Effector memory CD4-positive, alpha-beta T cell (primary cell): ENCODE measurements at places on chromosomes 12 and 14.

- DNase-seq = no peak
- no peak overlapping the region for H3K4me3 ChIP-seq
- H3K27ac ChIP-seq = no peak overlapping the region
- H3K4me1 ChIP-seq = no peaks in the 10 kb centered on the region
- H3K36me3 ChIP-seq = no peaks in the 10 kb centered on the region
Observed at GRCh38 chr12:115666168-115666567, 611.3 kb downstream of the MED13L start.

- H3K36me3 ChIP-seq = no peaks in the 10 kb centered on the region
- peaks cover 15% of the 10 kb centered on the region for H3K4me1 ChIP-seq
- peak overlapping the region; percentile 73 for H3K27ac ChIP-seq
- H3K4me3 ChIP-seq = no peak overlapping the region
Observed at GRCh38 chr12:106226884-106227640, 20.8 kb downstream of the CKAP4 start.

DNA sequence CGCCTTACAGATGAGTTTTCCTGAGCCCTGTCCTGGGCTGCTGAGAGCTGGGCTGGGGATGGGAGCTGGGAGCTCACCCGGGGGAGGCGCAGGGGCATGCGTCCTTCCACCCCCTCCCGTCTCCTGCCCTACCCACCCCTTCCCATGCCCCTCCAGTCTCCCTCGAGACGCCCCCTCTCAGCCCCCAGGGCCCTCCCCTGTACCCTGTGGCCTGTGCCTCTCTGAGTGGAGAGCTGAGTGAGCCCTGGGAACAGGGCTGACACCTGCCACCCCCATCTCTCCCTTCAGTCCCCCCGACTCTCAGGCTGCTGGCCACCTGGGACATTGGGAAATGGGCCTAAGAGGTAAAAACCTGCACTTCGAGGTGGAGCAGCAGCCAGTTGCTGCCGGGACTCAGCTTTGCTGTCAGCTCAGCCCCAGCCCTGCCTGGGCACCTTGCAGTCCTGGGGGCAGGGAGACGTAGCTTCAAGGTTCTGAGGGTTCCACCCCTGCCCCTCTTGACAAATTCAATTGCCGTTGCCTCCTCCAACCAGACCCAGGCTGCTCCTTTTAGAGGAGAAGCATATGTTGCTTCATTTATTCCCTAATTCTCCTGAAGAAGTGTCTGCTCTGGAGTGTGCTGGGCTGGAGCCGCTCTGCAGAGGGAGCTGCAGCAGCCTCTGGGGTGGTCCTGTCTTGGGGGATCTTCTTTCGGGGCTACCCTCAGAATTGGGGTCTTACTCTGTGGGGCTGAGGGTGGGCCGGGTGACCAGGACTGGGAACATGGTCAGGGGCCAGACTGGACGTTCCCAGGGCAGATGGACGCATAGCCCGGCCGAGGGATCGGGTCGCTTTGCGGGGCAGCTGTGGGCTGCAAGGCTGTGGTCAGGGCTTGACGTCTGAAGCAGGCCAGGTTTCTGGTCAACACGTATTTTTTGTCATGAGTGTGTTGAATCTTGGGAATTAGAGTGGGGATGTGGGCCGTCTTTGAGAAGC is 141.4 kb downstream of the ADGRD1 start:
- no peaks in the 10 kb centered on the region for H3K27me3 ChIP-seq
- peaks cover 5% of the 10 kb centered on the region for H3K4me1 ChIP-seq
- no peak overlapping the region for H3K4me3 ChIP-seq
- no peaks in the 10 kb centered on the region for H3K36me3 ChIP-seq
- no peak overlapping the region for H3K27ac ChIP-seq
- DNase-seq = no peak

- no peak overlapping the region for H3K4me3 ChIP-seq
- H3K27me3 ChIP-seq = no peaks in the 10 kb centered on the region
- no peaks in the 10 kb centered on the region for H3K4me1 ChIP-seq
- no peak for DNase-seq
Observed at GRCh38 chr12:8226355-8226754, 1.1 kb downstream of the FAM90A1 start.

DNA sequence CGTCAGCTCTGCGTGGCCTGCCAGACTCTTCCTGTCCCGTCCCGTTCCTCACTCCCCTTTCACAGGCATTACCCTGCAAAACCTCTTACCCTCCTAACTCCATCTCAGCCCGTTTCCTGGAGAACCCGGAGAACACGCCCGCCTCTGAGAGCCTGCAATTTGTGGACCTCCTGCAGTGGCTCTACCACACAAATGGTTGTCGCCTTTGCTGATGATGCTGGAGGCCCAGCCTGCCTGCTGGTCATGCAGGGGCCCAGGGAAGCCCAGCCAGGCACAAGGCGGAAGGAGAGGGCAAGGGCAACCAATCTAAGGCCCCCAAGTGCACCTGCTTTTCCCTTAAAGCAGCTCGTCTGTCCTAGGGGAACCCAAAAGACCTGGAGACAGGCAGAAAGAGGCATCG is 22.5 kb downstream of the RFLNA start:
- H3K36me3 ChIP-seq = no peaks in the 10 kb centered on the region
- no peak overlapping the region for H3K27ac ChIP-seq
- no peak for DNase-seq
- no peaks in the 10 kb centered on the region for H3K4me1 ChIP-seq
- H3K4me3 ChIP-seq = no peak overlapping the region

- H3K36me3 ChIP-seq = no peaks in the 10 kb centered on the region
- H3K4me3 ChIP-seq = no peak overlapping the region
- no peak overlapping the region for H3K27ac ChIP-seq
Observed at GRCh38 chr14:81323093-81323492, 77.0 kb downstream of the STON2 start.

GRCh38 chr12:4806439-4807115 is 86.4 kb downstream of the GALNT8 start:
- peaks cover 30% of the 10 kb centered on the region for H3K4me1 ChIP-seq
- no peaks in the 10 kb centered on the region for H3K27me3 ChIP-seq
- no peak overlapping the region for H3K4me3 ChIP-seq
- H3K27ac ChIP-seq = no peak overlapping the region

- no peaks in the 10 kb centered on the region for H3K4me1 ChIP-seq
- H3K36me3 ChIP-seq = no peaks in the 10 kb centered on the region
- H3K27ac ChIP-seq = no peak overlapping the region
- DNase-seq = no peak
Observed at GRCh38 chr14:92383805-92384204, 60.8 kb downstream of the SLC24A4 start.

DNA sequence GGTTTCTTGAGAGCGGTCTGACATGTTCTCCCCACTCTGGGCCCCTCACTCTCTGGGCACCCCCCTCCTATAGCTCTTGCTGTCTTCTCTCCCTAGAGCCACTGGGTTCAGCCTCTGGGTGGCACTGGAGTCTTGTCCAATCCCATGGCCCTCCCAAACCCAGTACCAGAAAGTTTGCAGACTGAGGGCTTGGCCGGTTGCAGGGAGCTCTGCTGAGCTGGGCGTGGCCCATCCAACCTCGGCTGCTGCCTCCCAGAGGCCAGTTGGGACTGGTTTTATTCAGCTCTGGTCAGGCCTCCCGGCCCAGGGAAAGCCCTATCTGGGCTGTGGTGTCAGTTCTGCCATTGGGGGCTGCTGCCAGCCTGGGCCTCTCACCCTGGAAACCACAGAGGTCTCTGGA is 37.9 kb downstream of the ISCA2 start:
- DNase-seq = no peak
- no peaks in the 10 kb centered on the region for H3K4me1 ChIP-seq
- no peaks in the 10 kb centered on the region for H3K27me3 ChIP-seq
- no peak overlapping the region for H3K27ac ChIP-seq

GRCh38 chr12:102685172-102685571 is 204.8 kb upstream of the IGF1 start:
- H3K27ac ChIP-seq = no peak overlapping the region
- no peaks in the 10 kb centered on the region for H3K36me3 ChIP-seq
- DNase-seq = no peak
- H3K4me1 ChIP-seq = no peaks in the 10 kb centered on the region
- no peak overlapping the region for H3K4me3 ChIP-seq

DNA sequence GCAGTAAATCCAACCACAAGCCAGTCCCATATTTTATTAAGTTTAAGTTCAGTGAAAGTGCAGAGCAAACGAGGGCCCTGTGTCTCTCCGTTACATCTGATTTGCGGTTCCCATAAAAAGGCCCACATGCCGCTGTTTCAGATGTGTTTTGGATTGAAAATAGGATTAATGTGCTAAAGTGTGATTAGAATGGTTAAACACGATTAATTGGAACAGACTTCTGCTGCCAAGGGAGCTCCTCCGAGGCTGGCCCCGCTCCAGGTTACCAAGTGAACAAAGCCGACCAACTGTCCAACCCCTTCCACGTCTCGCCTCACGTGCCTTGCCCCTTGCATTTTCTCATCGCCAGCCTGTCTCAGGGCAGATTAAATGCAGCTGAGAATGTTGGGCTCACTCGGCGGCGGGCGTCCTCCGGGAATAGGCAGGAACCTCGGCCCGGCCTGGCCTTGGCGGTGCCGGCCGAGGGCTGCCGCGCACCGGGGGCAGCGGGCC is 166.5 kb upstream of the GSC start:
- H3K27me3 ChIP-seq = no peaks in the 10 kb centered on the region
- H3K4me1 ChIP-seq = no peaks in the 10 kb centered on the region
- H3K4me3 ChIP-seq = no peak overlapping the region
- DNase-seq = no peak
- H3K36me3 ChIP-seq = no peaks in the 10 kb centered on the region

GRCh38 chr14:101115652-101116051 is 212.1 kb upstream of the RTL1 start:
- H3K27ac ChIP-seq = no peak overlapping the region
- no peak overlapping the region for H3K4me3 ChIP-seq
- no peak for DNase-seq
- H3K4me1 ChIP-seq = peaks cover 2% of the 10 kb centered on the region
- no peaks in the 10 kb centered on the region for H3K27me3 ChIP-seq

GRCh38 chr14:105577314-105577861 is 51.0 kb downstream of the TMEM121 start:
- no peak for DNase-seq
- H3K4me3 ChIP-seq = no peak overlapping the region
- no peaks in the 10 kb centered on the region for H3K36me3 ChIP-seq

- no peak overlapping the region for H3K4me3 ChIP-seq
- no peaks in the 10 kb centered on the region for H3K27me3 ChIP-seq
- H3K4me1 ChIP-seq = no peaks in the 10 kb centered on the region
- no peak overlapping the region for H3K27ac ChIP-seq
- DNase-seq = no peak
Observed at GRCh38 chr12:111303531-111303930, 65.4 kb downstream of the PHETA1 start.

DNA sequence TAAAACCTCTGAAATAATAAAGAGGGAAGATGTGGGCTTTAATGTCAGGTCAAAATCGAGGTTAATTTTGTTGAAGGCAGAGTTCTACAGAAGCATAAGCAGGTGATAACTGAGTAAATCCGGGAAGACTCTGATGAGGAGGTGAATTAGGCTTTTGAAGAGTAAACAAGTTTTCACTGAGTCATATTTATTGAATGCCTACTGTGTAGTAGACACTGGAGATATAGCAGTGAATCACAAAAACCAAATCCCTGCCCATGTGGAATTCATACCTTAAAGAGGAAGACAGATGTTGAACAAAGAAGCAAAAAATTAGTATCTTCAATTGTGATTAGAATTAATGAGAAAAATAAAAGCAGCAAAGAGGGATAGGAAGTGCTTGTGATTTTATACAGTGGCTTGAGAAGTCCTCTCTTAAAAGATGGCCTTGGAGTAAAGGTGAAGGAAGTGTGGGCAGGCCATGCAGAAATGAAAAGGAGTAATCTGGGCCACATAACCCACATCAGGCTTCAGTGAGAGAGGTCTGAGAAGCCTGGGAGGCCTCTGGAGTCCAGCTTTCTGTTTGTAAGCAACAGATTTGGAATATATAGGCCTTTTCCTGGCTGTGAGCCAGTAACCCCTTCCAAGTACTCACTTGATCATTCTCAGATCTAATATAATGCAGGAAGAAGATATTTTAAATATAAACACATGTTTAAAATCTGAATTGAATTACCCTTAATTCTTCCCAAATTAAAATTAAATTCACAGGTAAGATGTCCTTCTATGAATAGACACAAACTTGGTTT is 46.7 kb downstream of the BHLHE41 start:
- no peaks in the 10 kb centered on the region for H3K27me3 ChIP-seq
- no peak overlapping the region for H3K4me3 ChIP-seq
- H3K4me1 ChIP-seq = no peaks in the 10 kb centered on the region
- no peaks in the 10 kb centered on the region for H3K36me3 ChIP-seq
- no peak for DNase-seq

- H3K4me3 ChIP-seq = peak overlapping the region; percentile 45
- no peak overlapping the region for H3K27ac ChIP-seq
- H3K27me3 ChIP-seq = no peaks in the 10 kb centered on the region
Observed at GRCh38 chr12:113154351-113154973, 4.9 kb downstream of the CFAP73 start.

DNA sequence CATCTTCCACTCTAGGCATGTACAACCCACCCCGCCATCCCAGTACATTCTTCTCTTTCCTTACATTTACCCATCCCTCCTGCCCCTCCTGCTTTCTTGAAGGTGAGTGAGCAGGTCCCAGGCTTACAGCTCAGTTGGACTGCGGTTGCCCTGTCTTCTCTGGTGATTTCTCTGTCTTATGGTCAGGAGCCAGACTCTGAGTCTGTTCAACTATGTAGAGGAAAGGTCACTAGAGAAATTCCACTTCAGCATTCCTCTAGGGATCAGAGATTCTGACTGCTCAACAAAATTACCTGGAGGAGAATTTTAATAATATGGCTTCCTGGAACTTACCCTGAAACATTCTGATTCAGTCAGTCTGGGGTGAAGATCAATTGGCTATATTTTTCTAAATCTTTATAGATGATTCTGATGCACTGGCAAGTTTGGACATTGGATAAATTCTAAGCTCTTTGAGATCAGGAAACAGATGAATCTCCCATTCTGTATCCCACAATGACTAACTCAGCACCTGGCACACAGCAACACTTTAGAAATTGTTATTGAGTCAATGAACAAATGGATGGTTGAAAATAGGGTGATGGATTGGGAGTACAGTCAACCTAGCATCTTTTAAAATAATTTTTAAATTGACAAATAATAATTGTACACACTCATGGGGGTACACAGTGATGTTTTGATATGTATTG is 128.6 kb upstream of the HIF1A start:
- H3K4me3 ChIP-seq = no peak overlapping the region
- DNase-seq = no peak
- no peaks in the 10 kb centered on the region for H3K36me3 ChIP-seq
- no peak overlapping the region for H3K27ac ChIP-seq

GRCh38 chr14:81366214-81366613 is 33.9 kb downstream of the STON2 start:
- H3K4me3 ChIP-seq = no peak overlapping the region
- no peaks in the 10 kb centered on the region for H3K36me3 ChIP-seq
- DNase-seq = no peak

- H3K36me3 ChIP-seq = no peaks in the 10 kb centered on the region
- H3K27me3 ChIP-seq = no peaks in the 10 kb centered on the region
- no peak overlapping the region for H3K27ac ChIP-seq
- no peak for DNase-seq
- no peak overlapping the region for H3K4me3 ChIP-seq
Observed at GRCh38 chr14:104437703-104438102, 141.9 kb upstream of the C14orf180 start.

- no peaks in the 10 kb centered on the region for H3K4me1 ChIP-seq
- no peaks in the 10 kb centered on the region for H3K27me3 ChIP-seq
- H3K27ac ChIP-seq = no peak overlapping the region
- peaks cover 19% of the 10 kb centered on the region for H3K36me3 ChIP-seq
- H3K4me3 ChIP-seq = no peak overlapping the region
- DNase-seq = no peak
Observed at GRCh38 chr14:71720978-71721624, 211.1 kb upstream of the RGS6 start.
